ENCODE measurements at places on chromosomes 7 and 10.

- no peak overlapping the region for H3K27ac ChIP-seq
- no peaks in the 10 kb centered on the region for H3K36me3 ChIP-seq
- no peaks in the 10 kb centered on the region for H3K4me1 ChIP-seq
Observed at GRCh38 chr7:92729172-92729571, 107.2 kb downstream of the CDK6 start.

DNA sequence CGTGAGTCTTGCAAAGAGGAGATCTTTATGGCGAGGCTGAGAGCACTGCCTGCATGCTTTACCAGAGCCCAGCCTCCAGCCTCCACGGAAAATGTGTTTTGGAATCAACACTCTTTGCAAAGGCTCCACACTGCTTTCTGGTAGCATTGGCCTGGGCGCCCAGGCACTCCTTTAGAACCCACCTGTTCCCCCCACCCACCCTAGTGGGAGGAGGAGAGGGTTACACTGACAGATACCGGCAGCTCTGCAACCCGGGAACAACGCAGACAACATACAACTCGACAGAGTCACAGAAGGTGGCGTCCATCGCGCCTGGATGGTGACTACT is 5.5 kb upstream of the MNX1 start:
- H3K4me1 ChIP-seq: no peaks in the 10 kb centered on the region
- no peaks in the 10 kb centered on the region for H3K36me3 ChIP-seq
- no peak for DNase-seq
- H3K27ac ChIP-seq: no peak overlapping the region
- H3K4me3 ChIP-seq: no peak overlapping the region
- H3K27me3 ChIP-seq: no peaks in the 10 kb centered on the region

GRCh38 chr7:131878777-131879176 is 322.3 kb upstream of the PODXL start:
- H3K27me3 ChIP-seq: no peaks in the 10 kb centered on the region
- H3K4me3 ChIP-seq: no peak overlapping the region
- no peak for DNase-seq
- H3K36me3 ChIP-seq: no peaks in the 10 kb centered on the region
- H3K27ac ChIP-seq: no peak overlapping the region

GRCh38 chr7:85829817-85830432 is 643.1 kb upstream of the SEMA3D start:
- H3K27me3 ChIP-seq: no peaks in the 10 kb centered on the region
- no peaks in the 10 kb centered on the region for H3K4me1 ChIP-seq
- H3K27ac ChIP-seq: no peak overlapping the region

DNA sequence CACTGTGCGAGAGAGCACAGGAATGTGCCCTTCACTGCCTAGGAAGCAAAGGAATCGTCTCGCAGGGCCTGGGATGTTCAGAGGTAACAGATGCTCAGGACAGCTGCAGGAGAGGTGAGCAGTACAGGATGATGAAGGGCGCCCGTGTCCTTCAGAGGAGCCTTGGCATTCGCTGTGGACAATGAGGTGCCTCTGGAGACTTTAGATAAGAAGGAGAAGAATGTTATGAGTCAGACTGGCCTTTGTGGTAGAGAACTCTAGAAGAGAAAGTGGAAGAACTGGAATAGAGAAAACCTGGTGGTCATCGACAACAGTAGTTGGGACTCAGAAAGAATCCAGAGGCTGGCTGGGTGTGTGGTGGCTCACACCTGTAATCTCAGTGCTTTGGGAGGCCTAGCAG is 64.4 kb upstream of the LEP start:
- H3K4me1 ChIP-seq: no peaks in the 10 kb centered on the region
- no peaks in the 10 kb centered on the region for H3K27me3 ChIP-seq
- H3K4me3 ChIP-seq: no peak overlapping the region
- H3K36me3 ChIP-seq: no peaks in the 10 kb centered on the region
- no peak for DNase-seq

DNA sequence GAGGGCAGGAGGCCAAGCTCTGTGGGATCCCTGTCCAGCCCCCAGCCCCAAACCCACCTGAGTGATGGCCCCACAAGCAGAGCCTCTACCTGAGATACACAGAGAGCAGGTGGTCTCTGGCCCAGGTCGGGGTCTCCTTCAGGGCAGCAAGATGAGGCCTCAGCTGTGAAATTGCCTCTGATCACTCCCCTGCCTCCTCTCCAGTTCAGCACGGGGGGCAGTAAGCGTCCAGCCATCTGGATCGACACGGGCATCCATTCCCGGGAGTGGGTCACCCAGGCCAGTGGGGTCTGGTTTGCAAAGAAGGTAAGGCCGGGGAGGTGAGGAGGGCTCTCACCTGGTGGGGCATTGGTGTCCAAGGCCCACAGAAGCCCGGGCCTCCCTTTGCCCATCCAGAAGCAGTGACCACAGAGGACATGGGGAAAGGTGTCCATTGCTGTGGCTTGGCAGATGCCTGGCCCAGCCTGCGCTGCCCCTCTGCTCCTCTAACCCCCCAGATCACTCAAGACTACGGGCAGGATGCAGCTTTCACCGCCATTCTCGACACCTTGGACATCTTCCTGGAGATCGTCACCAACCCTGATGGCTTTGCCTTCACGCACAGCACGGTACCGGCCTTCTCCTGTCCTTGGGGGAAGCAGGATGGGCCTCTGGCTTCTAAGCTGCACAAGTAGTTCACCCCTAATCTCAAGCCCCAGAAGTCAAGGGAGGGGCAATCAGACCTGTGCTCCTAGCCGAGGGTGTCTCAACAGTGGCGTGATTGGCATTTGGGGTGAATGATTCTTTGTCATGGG is 3.1 kb downstream of the CPA1 start:
- H3K4me1 ChIP-seq: peaks cover 7% of the 10 kb centered on the region
- peak overlapping the region; percentile 54 for H3K4me3 ChIP-seq
- DNase-seq: peak; percentile 55
- H3K36me3 ChIP-seq: no peaks in the 10 kb centered on the region

Data from pancreas (tissue), 10 donors.